Stimulated activated CD4-positive, alpha-beta T cell treated with anti-CD3 and anti-CD28 coated beads, Interleukin-1b, Interleukin-23, amount 100 ng/mL, for 1 hour (primary cell): ENCODE measurements at places on chromosomes 5 and 9.

- DNase-seq: no peak
Observed at GRCh38 chr5:142498298-142498697, 173.5 kb upstream of the SPRY4 start.

DNA sequence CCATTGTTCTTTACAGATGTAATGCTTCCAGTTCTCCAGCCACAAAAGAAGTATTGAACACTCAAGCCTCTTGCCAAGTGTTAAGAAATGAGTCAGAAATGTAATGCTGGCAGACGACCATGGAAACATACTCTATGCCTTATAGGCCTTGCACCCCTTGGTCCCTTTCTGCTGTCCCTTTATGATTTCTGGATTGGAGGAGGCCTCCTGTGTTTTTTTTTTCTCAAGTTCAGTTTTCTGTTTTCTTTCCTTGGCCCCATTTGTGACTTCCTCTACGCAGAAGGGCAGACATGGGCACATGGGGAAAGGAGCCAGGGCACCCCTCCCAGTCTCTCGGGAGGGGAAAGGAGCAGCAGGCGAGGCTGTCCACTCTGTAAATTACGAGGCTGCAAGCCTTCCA lies 53.4 kb downstream of the SNX18 start:
- DNase-seq: no peak

DNA sequence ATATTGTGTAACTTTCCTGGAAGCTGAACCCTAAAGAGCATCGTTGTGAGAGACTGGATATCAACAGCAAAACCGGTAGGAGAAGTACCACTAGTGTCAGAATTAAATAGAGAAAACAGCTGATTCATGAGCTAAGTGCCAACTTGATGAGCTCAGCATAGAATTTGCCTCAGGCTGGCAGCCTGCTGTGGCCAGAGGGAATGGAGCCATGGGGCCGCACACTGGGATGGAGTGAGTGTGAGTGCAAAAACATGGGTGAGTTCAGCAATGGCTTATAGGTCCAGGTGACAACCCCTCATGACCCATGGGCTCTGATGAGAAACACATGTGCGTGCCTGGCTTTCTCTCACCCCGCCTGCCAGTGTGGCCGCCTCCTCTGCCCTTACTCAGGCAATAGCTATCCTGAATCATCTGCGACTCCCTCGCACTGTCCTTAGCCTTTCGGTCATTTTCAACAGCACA lies 25.4 kb downstream of the ADAMTS16 start:
- no peak for DNase-seq

DNA sequence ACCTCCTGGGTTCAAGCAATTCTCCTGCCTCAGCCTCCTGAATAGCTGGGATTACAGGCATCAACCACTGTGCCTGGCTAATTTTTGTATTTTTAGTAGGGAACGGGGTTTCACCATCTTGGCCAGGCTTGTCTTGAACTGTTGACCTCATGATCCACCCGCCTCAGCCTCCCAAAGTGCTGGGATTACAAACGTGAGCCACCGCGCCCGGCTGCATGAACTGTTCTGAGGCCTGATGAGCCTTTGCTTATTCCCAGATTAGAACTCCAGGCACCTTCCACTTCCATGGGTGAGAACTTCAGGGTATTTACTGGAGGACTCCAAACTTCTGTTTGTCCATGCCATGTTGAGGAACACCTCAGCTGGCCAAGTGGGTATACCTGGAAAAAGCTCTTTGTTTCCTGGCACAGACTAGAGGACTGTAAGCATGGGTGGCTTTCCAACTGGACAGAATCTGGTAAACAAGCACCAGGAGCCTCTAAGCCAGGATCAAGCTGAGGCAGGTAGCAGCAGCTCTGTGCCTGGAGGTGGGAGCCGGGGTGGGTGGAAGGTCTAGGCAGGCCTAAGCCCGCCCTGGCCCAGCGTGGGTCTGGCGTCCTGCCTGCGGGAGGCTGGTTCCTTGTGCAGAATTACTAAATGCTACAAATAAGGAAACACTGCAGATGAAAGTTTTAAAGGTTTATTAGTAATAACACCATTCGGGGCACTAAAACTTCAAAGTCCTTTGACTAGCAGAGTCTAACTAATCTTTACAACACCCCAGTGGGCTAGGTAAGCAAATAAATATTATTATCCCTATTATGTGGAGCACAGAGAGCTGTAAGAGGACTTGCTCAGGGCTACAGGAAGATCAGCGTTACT lies 78.4 kb downstream of the SEMA5A start:
- DNase-seq: no peak

GRCh38 chr5:138661291-138661960 lies 86.2 kb upstream of the HSPA9 start:
- DNase-seq: no peak

DNA sequence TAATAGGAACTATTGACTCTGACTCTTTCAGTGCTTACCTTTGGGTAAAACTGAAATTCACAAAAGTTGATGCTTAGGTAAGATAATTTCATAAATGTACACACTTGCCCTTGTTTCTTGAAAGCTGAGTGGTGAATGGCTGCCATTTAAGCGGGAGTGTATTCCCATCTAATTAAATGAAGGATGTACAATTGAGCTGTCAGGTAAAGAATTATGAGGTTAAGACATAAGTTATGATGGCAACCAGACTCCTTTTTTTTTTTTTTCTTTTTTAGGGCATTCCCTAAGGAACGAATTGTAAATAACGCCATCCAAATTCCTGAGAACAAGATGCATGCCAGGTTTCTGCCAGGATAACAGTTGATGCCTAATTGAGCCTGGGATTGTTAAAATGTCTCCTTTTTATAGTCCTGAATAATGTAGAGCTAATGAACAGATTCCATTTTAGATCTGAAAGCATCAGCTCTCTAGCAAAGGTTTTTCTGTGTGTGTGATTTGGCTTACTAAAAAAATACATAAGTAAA lies 199.7 kb downstream of the ISL1 start:
- no peak for DNase-seq

DNA sequence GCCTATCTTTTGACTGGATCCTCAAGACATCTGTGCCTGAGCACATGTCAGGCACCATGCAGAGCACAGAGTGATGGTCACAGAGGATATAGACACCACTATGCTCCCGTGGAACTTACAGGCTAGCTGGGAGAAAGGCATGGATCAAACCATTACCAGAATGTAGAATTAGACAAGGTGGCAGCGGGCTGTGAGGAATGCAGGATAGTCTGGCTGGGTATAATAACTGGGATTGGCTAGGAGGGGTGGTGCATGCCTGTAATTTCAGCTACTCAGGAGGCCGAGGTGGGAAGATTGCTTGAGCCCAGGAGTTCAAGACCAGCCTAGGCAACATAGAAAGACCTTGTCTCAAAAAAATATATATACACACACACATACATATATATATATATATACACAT lies 50.3 kb downstream of the ASS1 start:
- no peak for DNase-seq

- DNase-seq: no peak
Observed at GRCh38 chr5:43034591-43034968, 5.5 kb downstream of the ANXA2R start.

DNA sequence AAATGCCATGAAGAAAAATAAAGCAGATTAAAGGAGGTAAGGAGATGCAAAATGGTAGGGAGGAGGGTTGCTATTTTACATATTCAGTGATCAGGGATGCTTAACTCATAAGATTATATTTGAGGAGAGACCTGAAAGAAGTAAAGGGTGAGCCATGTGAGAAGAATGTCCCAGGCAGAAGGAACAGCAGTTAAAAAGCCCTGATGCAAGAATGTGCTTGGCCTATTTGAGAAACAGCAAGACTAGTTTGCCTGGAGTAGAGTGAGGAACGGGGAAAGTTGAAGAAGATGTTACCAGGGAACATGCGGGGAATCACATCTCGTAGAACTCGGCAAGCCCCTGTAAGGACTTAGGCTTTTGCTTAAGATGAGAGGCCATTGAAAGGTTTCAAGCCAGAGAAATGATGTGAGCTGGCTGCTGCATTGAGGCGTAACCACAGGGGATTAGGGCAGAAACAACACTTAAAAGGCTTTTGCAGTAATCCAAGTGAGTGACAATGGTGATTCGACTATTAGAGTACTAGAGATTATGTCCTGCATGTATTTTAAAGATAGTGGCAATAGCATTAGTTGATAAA lies 198.7 kb downstream of the VPS13A start:
- no peak for DNase-seq
